ENCODE measurements at places on chromosomes 2 and 18.
A peak's percentile ranks its signal among the peaks of the same experiment; 100 is the strongest.

GRCh38 chr2:202032846-202033316, 774 bp upstream of the FZD7 start:
- DNase-seq = peak; percentile 59

- DNase-seq = peak; percentile 86
These were observed 41.6 kb downstream of the LBH start for GRCh38 chr2:30272761-30273573.

GRCh38 chr2:219447242-219448098, 12.8 kb downstream of the SPEG start:
- no peak for DNase-seq

DNA sequence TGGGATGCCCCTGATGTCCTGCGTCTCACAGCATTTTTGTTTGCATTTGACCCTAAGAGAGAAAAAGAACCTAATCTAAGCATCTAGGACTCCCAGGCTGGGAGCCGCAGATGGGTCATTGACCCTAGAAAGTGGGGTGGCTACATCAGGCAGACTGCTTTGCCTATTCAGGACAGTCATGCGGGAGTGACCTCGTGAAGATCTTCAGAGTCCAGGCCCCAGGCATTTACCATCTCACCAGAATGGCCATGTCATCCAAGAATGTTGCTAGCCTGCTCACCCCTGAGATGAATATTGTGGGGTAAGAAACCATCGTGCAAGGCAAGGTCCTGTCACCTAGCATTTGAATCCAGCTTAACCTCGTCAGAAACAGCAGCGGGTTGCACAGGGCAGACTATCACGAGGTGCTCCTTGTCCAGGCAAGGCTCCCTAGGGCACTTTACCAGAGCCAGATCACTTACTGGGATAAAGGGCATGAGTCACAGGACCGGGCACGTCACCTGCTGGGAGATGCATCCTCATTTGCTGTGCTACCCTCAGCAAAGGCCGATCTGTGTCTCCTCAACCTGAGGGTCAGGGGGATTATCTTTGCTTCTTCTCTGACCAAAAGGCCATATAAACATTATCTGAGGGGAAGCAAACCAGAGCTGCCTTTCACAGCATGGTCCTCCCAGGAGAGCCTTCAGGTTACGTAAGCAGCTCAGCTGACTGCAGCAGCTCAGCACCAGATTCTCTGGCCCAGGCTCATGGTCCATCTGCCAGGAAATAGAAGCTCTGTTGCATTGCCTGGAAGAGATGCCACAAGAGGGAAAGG, 162.3 kb downstream of the ACKR3 start:
- peak; percentile 57 for DNase-seq

- DNase-seq = no peak
These were observed 114.2 kb upstream of the ID2 start for GRCh38 chr2:8567469-8568260.

- no peak for DNase-seq
These were observed 112.7 kb downstream of the ANKRD44 start for GRCh38 chr2:197197895-197198311.
